ENCODE measurements at places on chromosomes 5 and 9.

DNA sequence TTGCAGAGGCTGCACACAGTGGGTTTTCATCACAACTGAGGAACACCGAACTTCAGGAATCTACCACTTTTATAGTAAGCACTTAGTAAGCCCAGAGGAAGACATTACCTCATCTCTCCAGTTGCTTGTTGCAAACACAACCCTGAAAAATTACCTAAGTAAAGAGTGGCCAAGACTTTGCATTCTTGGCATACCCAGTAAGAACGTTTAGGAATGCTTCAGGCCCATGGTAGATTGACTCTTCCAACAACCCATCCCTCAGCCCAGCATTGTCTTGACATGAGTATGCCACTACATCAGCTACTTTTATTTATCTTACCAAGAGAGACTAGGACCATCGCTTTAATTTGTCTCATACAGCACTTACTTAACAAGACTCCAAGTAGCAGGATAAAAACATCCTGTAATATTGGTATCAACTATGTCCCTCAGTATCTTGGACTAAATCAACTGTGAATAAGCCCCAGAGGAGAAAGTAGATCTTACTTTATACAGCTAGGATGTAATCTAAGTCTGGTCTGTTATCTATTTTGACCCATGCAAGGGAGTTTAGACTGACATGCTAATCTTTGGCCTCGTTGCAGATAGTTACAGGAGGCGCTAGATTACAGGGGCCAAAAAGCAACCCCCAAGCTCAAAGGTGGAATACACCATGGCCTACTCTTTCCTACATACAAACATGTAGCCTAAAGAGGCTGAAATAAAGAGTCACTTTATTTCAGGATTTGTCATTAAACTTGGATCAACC, 114.9 kb downstream of the INVS start:
- peak; percentile 15 for DNase-seq

- DNase-seq, result peak; percentile 73
Observed at GRCh38 chr5:78747705-78748359, 99.3 kb upstream of the LHFPL2 start.

DNA sequence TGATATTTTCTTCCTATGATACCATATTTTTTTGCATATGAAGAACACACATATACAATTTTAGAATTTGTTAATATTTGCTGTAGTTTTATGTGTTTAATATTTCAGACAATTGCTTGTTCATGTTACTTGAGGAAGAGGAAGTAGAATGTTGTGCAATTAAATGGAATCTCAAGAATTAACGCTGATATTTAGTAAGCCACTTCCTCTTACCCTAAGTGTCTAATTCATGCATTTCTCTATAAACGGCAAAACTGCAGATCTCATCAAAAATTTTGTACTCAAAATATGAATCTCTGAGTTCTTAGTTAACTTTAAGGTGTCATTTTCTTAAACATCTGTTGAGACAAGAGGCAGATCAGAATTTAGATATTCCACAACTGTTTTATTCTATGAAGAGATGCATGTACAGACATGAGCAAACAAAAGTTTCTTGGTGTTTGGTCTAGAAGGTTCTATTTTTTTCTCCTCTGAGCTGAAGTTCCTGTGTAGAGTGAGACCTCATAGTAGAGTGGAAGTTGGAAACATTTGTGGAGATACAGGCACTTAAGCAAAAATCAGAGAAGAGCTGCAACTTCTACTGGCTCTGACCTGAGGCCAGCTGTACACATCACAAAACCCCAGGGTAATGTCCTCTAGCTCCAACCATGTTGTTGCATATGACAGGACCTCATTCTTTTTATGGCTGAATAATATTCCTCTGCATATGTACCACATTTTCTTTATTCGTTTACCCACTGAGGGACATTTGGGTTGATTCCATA, 16.6 kb upstream of the TGFBI start:
- peak; percentile 49 for DNase-seq

DNA sequence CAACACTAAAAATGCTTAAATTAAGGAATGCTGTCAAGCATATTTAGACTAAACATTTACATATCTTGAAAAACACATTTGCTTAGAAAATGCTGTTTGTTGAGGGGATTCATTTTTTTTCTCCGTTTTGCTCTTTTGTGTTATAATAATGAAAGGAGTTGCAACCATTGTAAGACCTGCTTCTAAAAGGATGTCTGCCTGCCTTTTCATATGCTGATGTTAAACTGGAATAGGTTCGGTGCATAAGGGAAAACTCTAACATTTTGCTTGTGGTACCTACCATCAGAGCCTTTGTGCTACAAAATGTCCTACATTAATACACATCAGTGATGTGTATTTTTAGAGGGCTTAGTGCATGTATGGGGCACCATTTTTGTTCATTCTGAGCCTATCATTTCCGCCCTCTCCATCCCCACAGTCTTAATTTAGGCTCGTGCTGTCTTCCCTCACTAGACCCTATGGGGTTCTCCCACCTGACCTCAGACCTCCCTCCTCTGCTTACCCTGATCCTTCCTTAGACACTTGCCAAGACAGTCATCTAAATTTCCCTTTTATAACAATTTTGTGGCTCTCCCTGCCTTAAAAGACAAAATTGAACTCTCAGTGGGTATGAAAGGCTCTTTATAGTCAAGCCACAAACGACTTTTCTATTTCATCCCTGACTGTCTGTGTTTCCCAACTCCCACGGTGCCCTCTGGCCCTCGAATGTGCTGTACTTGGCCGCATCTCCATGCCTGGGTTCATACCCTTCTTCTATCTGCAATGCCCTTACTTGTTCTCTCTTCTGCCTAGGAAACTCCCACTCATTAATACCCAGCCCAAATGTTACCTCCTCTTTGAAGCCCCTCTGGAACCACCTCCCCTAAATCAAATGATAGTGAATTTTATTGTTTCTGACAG, 61.2 kb downstream of the CMYA5 start:
- no peak for DNase-seq

DNA sequence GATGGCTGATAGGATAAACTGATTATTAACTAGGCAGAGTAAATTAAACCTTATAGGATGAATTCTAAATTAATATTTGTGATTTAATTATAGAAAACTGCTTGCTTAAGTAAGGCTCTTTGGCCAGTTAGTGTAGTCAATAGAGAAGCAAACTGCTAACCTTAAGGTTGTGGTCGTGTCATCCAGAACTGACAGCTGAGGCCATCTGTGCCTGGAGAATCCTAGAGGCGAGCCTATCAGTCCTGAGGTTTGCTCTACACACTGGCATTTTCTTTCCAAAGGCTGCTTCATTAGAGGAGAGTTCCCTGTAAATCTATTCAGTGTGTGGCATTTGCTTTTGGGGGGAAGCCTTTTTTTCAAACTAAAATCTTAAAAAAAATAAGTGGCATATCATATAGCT, 169.2 kb downstream of the MEF2C start:
- DNase-seq, result no peak

GRCh38 chr5:139422307-139422893, 16.9 kb downstream of the DNAJC18 start:
- DNase-seq, result peak; percentile 77

DNA sequence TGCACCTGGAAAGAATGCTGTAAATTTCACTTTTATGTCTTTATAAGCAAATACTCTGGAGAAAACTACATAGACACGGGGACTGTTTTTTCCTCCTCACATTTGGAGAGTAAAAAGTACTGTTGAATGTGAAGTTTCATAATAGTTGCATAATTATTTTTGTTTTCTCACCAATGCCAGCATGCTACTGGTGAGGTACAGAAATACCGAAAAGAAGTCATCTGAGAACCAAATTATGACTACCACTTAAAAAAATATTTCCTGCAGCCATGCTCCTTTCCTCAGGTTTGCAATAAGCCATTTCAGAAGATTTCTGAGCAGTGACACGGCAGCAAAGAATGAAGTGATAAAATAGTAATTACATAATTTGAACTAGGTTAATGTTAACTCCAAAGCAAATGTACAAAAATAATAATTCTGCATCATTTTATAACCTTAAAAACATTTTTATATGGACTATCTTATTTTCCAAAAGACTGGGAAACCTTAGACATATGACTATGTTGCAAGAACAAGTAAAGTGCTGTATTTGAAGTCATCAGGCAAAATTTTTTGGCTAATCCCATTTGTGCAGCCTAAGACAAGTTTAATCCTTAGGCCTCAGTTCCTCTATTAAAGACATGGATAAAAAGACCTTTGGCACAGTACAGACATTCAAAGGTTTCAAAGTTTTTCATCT, 144.7 kb downstream of the PCSK1 start:
- DNase-seq, result no peak

- DNase-seq, result no peak
Observed at GRCh38 chr5:172834415-172835289, 601 bp downstream of the ERGIC1 start.

DNA sequence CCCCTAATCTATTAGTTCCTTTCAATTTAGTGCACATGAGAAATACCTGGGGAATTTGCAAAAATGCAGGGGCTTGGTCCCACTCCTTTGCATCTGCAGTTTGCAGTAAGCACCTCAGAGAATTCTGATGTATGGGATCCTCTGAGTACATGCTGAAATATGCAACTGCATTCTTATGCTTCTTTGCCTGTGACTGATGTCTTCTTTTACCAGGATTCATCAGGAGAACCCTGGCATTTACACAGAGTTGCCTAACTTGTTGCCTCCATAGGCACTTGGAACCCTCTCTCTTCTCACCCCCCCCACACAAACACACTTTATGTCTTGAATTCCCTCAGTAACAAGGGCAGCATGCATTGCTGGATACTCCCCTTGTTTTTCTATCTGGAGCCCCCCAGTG, 173.1 kb downstream of the KDM4C start:
- peak; percentile 67 for DNase-seq

DNA sequence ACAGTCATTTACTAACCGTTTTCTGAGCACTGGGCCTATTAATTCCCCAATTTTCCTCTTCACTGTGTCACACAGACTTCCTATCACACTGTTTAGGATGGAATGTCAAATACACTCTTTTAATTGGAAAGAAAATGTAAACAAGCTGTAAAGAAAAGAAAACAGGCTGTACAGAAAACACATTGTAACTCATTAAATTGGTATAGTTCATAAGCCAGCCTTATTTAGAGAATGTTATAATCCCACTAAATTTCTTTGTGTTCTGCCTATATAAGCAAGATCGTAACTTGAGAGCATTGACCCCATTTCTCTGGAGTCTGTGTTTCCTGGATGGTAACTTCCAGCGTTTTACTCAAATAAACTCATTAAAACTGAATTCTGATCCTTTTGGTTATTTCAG, 46.5 kb downstream of the TARS1 start:
- no peak for DNase-seq

DNA sequence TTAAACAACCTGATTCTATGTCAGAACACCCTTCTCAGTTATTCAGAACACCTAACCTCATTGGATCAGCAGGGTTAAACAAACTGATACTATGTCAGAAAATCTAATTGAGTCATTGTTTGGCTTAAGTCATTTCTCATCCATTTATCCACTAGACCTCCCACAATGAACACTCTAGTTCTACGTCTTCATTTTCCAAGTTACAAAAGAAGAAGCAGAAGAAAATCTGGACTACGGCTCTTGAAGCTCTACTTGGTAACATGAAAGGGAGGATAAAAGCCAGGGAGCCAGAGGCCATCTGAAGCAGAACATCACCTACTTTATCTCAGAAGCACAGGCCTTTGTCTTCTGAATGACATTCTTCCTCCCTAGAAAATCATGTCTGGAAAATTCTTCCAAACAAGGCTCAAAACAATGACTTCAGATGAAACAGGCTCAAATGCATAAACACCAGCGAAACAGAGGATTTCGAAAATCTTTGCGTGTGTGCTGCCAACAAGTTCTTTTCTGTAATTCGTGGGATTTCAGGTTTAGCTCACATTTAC, 35.4 kb upstream of the TGFBI start:
- DNase-seq, result peak; percentile 61

DNA sequence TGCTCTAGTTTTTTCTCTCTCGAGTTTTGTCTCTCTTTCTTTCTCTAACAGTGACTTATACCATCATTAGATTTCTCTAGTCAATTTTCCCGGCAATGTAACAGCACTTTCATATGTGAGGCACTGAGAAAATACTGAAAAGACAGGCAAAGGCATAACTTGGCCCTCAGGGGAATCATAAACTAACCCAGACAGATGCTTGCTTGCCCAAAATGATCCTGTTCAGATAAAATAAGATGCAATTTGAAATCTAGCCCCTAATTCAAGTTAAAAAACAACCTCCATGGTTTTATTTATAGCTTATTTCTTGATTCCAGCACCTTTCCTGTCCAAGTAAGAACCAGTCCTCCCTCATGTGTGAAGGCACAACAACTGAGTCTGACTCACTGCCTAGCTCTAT, 294.6 kb downstream of the GAS1 start:
- DNase-seq, result peak; percentile 44

- DNase-seq, result peak; percentile 83
Observed at GRCh38 chr5:142325725-142326479, 1.1 kb upstream of the SPRY4 start.

DNA sequence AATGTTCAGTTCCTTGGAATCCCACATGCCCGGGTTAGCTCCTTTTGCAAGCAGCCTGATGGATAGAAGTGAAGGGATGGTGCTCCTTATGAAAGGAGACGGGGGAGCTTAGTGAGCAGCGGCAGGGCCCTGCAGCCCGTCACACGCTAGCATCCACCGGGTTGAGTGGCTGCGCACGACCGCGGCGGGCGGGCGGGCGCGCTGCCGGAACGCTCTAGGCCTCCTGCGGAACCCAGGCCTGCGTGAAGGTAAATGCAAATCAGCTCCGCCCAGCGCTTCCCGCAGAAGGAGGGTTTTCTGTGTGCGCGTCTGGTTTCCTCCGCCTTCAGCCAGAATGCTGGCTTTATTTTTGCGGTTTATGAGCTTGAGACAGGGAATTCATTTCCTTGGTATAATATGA, 19.8 kb downstream of the IL12B start:
- no peak for DNase-seq

- no peak for DNase-seq
Observed at GRCh38 chr5:132822650-132823480, 7.6 kb downstream of the SHROOM1 start.

DNA sequence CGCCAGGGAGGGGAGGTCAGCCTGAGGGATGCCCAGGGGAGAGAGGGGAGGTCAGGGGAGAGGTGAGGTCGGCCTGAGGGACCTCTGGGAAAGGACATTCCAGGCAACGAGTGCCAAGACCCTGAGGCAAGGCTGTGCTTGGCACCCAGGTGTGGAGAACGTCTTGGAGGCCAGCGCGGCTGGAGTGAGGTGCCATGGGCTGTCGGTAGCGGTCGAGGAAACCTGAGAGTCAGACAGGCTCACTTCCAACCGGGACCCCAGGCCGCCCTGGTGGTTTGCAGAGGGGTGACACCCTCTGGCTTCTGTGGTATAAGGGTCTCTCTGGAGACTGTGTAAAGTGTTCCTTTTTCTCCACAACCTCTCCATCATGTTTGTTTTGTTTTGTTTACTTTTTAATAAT, 82.9 kb downstream of the CACNA1B start:
- DNase-seq, result no peak
